ENCODE measurements at places on chromosomes 4 and X.
A peak's percentile ranks its signal among the peaks of the same experiment; 100 is the strongest.

DNA sequence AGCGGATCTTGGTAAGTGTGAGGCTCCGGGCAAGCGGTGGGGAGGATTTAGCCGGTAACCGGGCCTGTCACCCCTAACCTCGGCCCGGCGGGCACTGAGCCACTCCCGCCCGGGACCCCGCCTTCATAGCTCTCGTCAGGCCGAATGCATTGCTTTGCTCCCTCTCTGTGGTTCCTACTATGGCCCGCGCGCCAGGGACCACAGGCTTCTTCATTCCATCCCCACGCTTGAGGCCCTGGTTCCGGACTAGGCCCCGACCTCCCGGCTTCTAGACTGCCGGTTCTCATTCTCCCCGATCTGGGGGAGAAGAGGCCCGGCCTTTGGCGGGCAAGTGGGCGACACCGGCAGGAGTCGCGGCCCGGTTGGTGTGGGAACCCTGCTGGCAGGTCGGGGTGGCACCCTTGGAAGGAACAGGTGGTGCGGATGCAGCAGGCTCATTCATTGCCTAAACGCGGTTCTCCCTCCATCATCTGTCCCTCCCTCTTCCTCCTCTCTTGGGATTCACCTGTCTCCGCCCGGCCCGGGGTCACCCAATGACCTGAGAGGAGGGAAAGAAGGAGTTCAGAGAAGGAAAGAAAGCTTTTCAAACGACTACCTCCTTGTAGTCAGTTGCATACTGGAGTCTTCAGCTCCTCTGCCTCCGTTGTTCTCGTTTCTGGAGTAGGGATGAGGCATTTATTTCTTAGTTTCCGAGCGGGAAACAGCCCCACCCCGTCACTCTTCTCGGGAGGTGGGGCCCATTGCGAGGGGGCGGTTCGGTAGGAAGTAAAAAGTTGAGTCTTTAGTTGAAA, at the start of gene NDUFC1:
TSS of gene NDUFC1 (minus strand) at position 657 of the 791 bp plus-strand sequence. CDS start 6,679 bp downstream, outside the sequence.
- DNase-seq, result peak; percentile 64

- DNase-seq, result no peak
Observed at GRCh38 chr4:2792396-2792710, 532 bp upstream of the SH3BP2 start.

DNA sequence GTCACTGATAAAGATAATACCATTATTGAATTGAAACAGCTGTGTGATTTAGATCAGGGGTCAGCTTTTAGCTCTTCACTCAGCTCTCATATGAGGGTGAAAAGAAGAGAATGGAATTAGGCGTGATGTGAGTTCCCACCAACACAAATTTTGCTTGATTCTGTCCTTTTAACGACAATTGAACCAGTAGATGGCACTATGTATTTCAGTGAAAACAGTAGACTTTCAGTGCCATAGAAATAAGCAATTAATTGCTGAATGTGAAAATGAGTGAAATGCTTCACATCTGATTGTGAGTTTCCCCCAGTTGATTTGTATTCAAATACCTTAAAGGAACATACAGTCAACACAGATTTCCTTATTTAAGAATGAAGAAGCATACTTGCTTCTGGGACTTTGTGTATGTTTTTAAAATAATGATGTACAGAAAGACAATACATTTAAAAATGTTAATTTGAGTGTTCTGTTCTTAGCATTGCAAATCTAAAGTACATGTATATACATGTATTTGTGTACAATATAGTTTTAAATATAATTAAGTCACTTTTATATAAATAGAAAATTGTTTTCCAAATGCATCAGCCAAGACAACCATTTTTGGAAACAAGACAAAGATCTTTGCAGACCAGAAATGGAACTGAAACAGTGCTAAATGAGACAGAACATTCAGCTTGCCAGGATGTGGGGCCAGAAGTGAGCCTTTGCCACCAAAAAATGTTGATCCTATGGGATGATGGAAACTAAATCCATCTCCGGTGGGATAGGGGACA, 178.8 kb downstream of the SNCA start:
- DNase-seq, result no peak

GRCh38 chrX:18647621-18648020, 24.3 kb downstream of the RS1 start:
- no peak for DNase-seq

DNA sequence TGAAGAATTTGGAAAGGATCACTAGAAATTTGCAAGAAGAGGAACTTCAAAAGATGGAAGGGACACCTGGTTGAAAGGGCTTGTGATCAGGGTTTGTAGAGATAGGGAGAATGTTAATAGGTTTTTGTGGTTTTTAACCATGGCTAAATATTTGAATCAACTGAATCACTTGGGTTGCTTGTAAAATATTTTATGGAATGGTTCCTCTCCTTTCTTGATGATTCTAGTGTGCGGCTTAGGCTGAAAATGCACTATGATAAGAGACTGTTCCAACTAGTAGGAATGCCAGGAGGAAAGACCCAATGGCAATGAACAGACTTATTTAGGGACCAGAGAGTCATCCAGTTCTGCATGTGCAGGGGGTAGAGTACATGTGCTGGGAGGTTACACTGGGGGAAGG, 408.2 kb downstream of the ARHGAP24 start:
- DNase-seq, result no peak

- no peak for DNase-seq
Observed at GRCh38 chrX:115177932-115178331, 11.3 kb upstream of the RBMXL3 start.

- no peak for DNase-seq
Observed at GRCh38 chr4:64430933-64431332, 21.7 kb upstream of the TECRL start.

GRCh38 chrX:130118441-130119311, 8.4 kb upstream of the ELF4 start:
- no peak for DNase-seq

- DNase-seq, result no peak
Observed at GRCh38 chrX:10239611-10240064, 82.9 kb downstream of the CLCN4 start.

GRCh38 chr4:92235731-92236130, 68.0 kb upstream of the GRID2 start:
- DNase-seq, result no peak

DNA sequence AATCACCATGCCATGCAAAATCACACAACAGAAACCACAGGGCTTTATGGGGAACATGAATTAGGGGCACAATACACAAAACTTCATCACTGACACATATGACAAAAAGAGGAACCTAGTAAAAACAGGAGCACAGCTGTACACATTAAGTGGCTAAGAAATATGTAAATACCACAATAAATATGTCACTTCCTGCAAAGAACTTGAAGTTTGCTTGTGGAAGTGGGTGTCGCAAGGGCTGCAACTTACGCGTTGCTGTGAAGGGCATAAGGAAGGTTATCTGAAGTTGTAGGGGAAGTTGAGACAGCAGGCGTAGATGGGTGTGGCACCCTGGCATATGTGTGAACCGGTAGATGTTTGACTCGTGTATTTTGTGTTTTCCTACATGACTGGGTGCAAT, 42.4 kb downstream of the CLCN4 start:
- no peak for DNase-seq

GRCh38 chrX:154411981-154412340, 622 bp downstream of the TAFAZZIN start:
- DNase-seq, result peak; percentile 54

- no peak for DNase-seq
Observed at GRCh38 chrX:47523713-47524166, 37.3 kb upstream of the ARAF start.

DNA sequence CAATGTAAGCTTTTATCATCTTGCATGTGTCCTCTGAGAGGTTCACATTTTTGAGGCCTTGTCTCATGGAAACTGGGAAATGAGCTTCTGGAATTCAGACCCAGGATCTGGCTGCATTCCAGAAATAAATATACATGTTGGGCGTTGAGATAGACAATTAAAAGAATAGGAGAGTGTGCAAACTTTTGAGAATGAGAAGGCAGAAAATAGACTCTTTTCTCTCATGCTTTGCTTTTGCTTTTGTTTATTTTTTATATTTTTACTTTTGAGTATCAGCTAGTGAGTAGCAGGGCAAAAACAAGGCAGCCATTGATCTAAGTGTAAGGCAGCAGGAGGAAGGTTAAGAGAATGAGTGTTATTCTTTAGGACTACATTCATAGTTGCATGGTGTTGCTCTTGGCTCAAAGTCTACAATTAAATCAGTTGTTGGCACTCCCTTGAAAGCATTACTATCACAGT, 12.4 kb downstream of the SHROOM3 start:
- no peak for DNase-seq

- no peak for DNase-seq
Observed at GRCh38 chr4:147349193-147349592, 131.7 kb upstream of the EDNRA start.

DNA sequence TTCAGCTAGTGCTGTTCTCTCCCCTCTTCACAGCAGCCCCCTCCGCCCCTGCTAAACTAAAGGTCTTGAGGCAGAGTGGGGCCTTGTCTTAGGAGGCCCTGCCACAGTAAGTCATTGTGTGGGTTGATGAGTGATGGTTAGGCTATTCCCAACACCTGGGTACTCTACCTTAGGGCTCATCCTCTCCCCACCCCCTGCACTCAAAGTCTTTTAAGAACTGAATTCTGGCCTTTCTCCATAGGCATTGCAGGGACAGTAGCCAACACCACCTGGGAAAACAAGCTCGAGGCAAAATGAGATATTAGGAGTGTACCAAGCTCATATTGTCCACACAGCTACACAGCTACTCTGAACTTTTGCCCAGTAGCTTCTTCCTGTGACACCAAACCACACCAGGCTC, 42.5 kb downstream of the RAB40AL start:
- no peak for DNase-seq

DNA sequence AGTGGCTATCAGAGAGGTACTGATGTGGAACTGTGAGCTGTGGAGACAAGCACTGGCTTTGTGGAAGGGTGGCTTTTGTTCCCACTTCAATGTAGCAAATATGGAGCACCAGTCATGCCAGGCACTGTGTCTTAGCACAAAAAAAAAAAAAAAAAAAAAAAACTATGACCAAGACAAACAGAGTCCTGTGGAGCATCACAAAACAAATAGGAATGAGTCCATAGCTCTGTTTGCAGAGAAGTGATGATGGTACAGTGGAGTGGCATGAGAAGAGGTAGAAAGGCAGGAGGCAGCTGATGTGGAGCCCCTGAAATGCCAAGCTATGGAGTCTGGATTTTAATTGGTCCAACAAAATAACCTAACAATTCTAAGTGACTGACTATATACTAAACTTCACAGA, 116.9 kb downstream of the RAB28 start:
- no peak for DNase-seq

DNA sequence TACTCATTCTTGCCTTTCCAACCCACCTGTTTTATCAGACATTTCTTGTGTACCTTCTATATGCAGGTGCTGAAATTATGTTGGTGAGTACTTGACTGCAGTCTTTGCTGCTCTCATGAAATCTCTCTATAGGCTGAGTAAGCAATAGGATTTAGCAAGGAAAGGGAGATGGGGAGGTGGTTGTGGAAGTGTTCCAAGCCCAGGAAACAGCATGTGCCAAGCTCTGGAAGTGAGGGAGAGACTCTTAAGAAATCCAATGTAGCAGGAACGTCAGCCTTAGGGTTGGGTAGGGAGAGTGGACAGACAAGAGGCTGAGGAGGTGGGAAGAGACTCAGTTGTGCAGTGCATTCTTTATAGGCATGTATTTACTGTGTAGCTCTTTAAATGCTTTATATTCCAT, 5.6 kb downstream of the SEPTIN11 start:
- no peak for DNase-seq

GRCh38 chr4:997375-998071, 4.3 kb upstream of the SLC26A1 start:
- peak; percentile 35 for DNase-seq

GRCh38 chr4:6542951-6543350, 32.0 kb upstream of the MAN2B2 start:
- DNase-seq, result no peak

GRCh38 chr4:25786497-25787065, 76.2 kb downstream of the SEL1L3 start:
- DNase-seq, result no peak

GRCh38 chr4:98508829-98509598, 149.4 kb downstream of the TSPAN5 start:
- DNase-seq, result no peak

All from head of caudate nucleus (tissue), 42 donors.